ENCODE measurements at places on chromosomes 13 and 19. TPM values are rescaled to one million over a fixed set of nuclear protein-coding genes. Genes with fewer than 3 reads are reported as not detected.

The KLK7 gene
- total RNA-seq: 98.1 TPM

The SMIM7 gene
- 69.7 TPM for total RNA-seq

DNA sequence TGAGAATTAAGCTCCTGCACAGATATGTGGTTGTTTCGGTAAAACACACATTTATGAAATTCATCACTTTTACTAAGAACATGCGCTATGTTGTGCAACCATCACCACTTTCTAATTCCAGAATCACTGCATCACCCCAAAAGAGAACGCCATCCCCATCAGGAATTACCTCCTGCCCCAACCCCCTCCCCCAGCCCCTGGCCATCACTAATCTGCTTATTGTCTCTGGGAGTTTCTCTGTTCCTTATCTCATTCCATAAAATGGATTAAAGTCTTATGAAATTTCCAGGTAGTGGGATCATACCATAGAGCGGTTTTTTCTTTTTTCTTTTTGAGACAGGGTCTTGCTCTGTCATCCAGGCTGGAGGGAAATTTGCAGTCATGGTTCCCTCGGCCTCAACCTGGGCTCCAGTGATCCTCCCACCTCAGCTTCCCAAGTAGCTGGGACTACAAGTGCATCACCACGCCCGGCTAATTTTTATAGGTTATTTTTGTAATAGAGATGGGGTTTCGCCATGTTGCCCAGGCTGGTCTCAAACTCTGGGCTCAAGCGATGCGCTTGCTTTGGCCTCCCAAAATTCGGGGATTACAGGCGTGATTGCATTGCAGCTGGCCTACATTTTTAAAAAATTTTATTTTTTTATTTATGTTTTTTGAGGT is 3.5 kb downstream of the ZSCAN5B start:
- no peak overlapping the region for H3K4me3 ChIP-seq
- H3K27ac ChIP-seq: no peak overlapping the region
- peaks cover 88% of the 10 kb centered on the region for H3K27me3 ChIP-seq
- H3K36me3 ChIP-seq: no peaks in the 10 kb centered on the region
- DNase-seq: no peak

DNA sequence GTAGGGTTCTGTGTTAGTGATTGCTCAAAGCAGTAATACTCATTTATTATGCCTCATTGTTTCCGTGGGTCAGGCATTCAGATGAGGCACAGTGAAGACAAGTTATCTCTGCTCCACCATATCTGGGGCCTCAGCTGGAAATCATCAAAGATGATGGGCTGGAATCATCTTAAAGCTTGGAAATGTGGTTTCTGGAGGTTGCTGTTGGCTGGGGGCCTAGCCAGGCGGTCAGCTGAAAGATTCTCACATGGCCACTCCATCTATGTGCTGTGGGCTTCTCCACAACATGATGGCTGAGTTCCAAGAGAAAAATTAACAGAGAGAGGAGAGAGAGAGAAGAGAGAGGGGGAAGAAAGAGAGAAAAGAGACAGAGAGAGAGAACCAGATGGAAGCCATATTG is 75.5 kb downstream of the OLFM4 start:
- no peak overlapping the region for H3K27ac ChIP-seq
- H3K4me1 ChIP-seq: no peaks in the 10 kb centered on the region

DNA sequence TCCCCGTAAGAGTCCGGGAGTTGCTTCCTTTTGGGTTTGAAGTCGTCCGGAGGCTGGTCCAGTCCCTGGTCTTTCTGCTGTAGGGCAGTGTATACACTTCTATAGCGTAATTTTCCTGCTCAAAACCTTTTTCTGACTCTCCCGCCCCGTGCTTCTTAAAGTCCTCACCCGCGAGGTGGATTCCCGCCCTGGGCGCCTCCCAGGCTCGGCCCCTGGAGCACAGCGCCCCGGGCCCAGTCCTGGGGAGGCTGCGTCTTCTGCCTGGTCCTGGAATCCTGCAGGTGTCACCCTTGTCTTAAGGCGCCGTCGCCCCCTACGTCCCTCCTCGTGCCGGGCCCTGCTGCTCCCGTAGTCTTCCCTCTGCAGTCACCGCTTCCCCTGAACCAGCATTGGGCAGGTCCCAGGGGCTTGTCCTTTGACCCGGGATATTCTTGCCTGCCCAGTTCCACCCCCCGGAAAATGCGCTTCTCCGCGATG is 34.4 kb upstream of the ZNF808 start:
- H3K27ac ChIP-seq: no peak overlapping the region
- no peaks in the 10 kb centered on the region for H3K4me1 ChIP-seq
- DNase-seq: no peak
- H3K4me3 ChIP-seq: no peak overlapping the region

GRCh38 chr13:114148521-114148855 is 16.1 kb upstream of the RASA3 start:
- no peaks in the 10 kb centered on the region for H3K27me3 ChIP-seq
- H3K27ac ChIP-seq: no peak overlapping the region
- H3K4me3 ChIP-seq: no peak overlapping the region
- peaks cover 26% of the 10 kb centered on the region for H3K4me1 ChIP-seq

The ZNF283 gene
- total RNA-seq: 14.8 TPM

DNA sequence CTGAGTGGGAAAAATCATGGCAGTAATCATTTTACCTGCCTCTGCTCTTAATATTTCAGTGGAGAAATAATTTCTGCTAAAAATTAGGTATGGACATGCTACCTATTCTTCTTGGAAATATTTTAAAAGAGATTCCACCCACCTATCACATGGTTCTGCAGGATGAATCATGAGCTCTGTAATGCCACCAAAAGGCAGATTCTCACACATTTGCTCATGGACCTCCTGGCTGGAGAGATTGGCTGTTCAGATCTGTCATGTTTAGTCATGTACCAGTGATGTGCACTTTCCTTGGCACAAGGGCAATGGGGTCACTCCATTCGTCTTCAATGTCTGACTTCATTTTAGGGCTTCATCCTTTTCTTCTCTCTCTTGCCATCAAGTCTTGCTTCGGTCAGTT is 101.8 kb upstream of the MBNL2 start:
- peaks cover 70% of the 10 kb centered on the region for H3K4me1 ChIP-seq
- H3K4me3 ChIP-seq: no peak overlapping the region
- no peaks in the 10 kb centered on the region for H3K27me3 ChIP-seq
- H3K27ac ChIP-seq: peak overlapping the region; percentile 85
- DNase-seq: no peak
- no peaks in the 10 kb centered on the region for H3K36me3 ChIP-seq

DNA sequence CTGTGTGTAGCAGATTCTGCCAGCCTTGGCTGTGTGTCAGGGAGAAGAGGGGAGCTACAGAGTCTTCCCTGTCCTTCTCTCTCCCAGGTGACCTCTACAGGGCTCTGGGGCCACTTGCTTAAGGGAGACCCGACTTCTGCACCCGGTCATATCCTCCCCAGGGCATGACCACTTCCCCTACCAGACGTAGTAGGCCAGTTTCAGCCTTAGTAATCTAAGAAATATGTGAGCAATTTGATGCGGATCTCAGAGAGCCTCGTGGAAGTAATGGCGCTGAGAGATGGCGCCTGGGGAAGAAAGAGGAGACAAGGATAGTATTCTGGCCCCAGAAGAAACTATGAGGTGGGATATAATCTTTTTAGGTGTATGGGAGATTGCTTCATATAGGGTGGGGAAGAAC is 41.9 kb downstream of the NFIX start:
- peak; percentile 90 for DNase-seq
- no peak overlapping the region for H3K4me3 ChIP-seq
- peak overlapping the region; percentile 44 for H3K27ac ChIP-seq
- peaks cover 9% of the 10 kb centered on the region for H3K27me3 ChIP-seq
- peaks cover 55% of the 10 kb centered on the region for H3K4me1 ChIP-seq

- no peak overlapping the region for H3K27ac ChIP-seq
- H3K27me3 ChIP-seq: peaks cover 83% of the 10 kb centered on the region
- no peaks in the 10 kb centered on the region for H3K4me1 ChIP-seq
- H3K36me3 ChIP-seq: no peaks in the 10 kb centered on the region
- no peak for DNase-seq
These were observed 71.1 kb downstream of the CBY2 start for GRCh38 chr13:45773236-45773635.

DNA sequence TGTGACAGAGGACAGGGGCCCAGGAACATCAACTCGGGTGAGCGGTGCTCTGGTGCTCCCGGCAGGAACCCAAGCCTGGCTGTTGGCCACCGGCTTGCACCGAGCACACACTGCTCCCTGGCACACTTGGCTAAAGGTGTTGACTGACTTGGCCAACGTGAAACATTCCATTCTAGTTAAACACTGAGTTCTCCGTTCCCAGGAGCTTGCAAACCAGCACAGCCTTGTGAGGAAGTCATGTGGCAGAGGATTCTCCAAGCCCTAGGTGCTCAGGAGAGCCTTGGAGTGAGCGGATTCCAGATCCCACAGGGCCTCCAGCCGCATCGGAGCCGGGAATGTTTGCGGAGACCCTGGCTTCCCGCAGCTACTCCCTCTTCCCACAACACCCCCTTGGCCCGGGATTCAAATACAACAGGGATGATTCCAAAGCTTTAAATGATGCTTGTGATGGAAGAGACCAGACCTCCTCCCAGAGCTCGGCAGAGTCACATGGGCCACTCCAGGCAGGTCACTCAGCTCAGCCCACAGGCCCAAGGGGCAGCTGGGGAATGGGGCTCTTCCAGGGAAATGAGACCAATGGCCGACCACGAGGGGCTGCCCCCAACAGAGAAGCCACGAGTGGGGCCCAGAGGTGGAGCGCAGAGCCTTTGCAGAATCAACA is 2.9 kb downstream of the C13orf46 start:
- H3K27me3 ChIP-seq: no peaks in the 10 kb centered on the region
- DNase-seq: peak; percentile 99
- no peaks in the 10 kb centered on the region for H3K36me3 ChIP-seq
- H3K27ac ChIP-seq: peak overlapping the region; percentile 94
- no peak overlapping the region for H3K4me3 ChIP-seq
- peaks cover 30% of the 10 kb centered on the region for H3K4me1 ChIP-seq

The OR7C1 gene
- not detected for total RNA-seq

DNA sequence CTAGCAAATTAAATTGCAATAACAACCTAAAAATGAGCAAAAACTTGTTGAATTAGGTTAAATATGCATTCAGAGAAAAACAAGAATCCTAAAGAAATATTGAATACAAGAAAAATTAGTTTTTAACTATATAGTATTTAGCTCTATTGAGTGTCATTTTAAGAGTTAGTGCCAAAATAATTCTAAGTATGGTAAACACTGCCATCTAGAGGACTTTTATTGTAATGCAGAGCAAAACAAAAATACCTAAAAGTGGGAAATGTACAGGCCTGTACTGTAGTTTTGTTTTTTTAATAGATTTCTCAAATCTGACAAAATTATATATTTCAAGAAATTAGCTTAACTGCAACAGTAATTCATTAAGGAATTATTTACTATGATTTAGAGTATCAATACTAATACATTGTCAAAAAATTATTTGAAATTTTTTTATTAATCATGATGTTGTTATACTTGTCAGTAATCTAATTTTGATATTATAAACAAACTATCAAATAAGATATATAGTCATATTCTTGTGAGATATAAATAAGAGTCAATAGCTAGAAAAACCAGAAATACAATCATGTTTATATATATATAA is 8.2 kb upstream of the PCDH9 start:
- no peaks in the 10 kb centered on the region for H3K36me3 ChIP-seq
- H3K4me1 ChIP-seq: no peaks in the 10 kb centered on the region
- DNase-seq: no peak
- H3K27ac ChIP-seq: no peak overlapping the region

DNA sequence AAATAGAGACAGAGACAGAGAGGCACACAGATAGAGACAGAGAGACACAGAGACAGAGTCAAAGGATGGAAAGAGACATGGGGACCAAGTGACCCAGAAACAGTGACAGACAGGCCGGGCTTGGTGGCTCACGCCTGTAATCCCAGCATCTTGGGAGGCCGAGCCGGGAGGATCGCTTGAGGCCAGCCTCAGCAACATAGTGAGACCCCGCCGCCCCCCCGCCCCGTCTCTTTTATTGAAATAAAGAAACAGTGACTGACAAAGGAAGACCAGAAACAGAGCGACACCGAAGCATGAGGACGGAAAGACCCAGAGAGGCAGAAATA is 848 bp upstream of the NECTIN2 start:
- peak overlapping the region; percentile 83 for H3K4me3 ChIP-seq
- no peaks in the 10 kb centered on the region for H3K36me3 ChIP-seq
- no peaks in the 10 kb centered on the region for H3K27me3 ChIP-seq
- peaks cover 17% of the 10 kb centered on the region for H3K4me1 ChIP-seq
- no peak for DNase-seq

DNA sequence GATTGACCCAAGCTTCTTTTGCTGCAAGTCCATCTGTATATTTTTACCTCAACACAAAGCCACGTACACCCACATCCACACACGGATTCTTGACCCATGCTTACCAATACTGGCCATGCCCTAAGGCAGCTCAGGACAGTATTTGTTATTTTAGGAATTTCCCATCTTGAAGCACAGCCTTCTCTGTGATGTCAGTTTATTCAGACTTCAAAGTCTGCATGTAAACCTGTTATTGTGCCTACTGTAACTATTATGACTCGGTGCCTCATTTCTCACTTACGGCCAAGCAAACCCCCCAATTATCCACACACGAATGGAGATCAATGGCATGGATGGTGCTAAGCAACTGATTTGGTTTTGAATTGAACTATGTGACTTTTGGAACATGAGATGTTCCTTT is 17.5 kb downstream of the CLDN10 start:
- H3K4me1 ChIP-seq: peaks cover 19% of the 10 kb centered on the region
- no peaks in the 10 kb centered on the region for H3K36me3 ChIP-seq
- DNase-seq: no peak
- no peak overlapping the region for H3K27ac ChIP-seq

DNA sequence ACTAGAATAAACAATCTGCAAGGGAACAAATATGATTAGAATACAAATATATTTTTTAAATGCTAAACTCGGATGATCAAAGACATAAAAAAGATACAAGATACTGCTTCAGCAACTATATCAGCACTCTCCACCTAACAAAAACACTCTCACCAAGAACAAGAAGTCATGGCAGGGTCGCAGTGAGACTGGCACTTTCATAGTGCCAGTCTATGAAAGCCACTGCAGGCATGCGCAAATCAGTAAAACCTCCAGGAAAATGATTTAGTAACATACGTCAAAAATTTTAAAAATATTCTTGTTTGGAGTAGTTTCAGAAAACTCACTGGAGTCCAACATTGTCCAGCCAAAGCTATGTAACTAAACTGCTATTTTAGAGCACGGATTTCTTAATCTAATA is 295.9 kb downstream of the DIAPH3 start:
- no peak overlapping the region for H3K27ac ChIP-seq
- DNase-seq: no peak
- H3K27me3 ChIP-seq: no peaks in the 10 kb centered on the region
- H3K36me3 ChIP-seq: no peaks in the 10 kb centered on the region
- no peaks in the 10 kb centered on the region for H3K4me1 ChIP-seq

GRCh38 chr19:23914402-23915286 is at the start of gene ZNF726:
Gene ZNF726, plus strand, starts transcription at chr19:23914886. Its CDS starts 109 bp downstream, at chr19:23914995.
- H3K27ac ChIP-seq: peak within 1 kb of the TSS; percentile 30
- peaks cover 13% of the 10 kb centered on the region for H3K4me1 ChIP-seq
- no peaks in the 10 kb centered on the region for H3K27me3 ChIP-seq
- H3K36me3 ChIP-seq: peaks cover 5% of the 10 kb centered on the region

The NR2F6 gene
- total RNA-seq: 90.8 TPM

The ZDHHC20 gene
- total RNA-seq: 31.9 TPM

GRCh38 chr13:101697745-101698144 is 245.3 kb downstream of the ITGBL1 start:
- no peak overlapping the region for H3K4me3 ChIP-seq
- peaks cover 16% of the 10 kb centered on the region for H3K36me3 ChIP-seq
- H3K27ac ChIP-seq: no peak overlapping the region
- H3K27me3 ChIP-seq: no peaks in the 10 kb centered on the region

- no peak for DNase-seq
- no peaks in the 10 kb centered on the region for H3K27me3 ChIP-seq
- H3K36me3 ChIP-seq: no peaks in the 10 kb centered on the region
- no peaks in the 10 kb centered on the region for H3K4me1 ChIP-seq
- H3K4me3 ChIP-seq: no peak overlapping the region
- H3K27ac ChIP-seq: no peak overlapping the region
These were observed 476.8 kb downstream of the COG6 start for GRCh38 chr13:40132249-40132648.

Data from PC-9 (cell line).